Right atrium auricular region (tissue), 2 donors: ENCODE measurements at places on chromosomes 3 and 15.

GRCh38 chr3:29559741-29560465 lies 279.0 kb downstream of the RBMS3 start:
- H3K27me3 ChIP-seq: no peaks in the 10 kb centered on the region
- H3K4me1 ChIP-seq: no peaks in the 10 kb centered on the region
- H3K36me3 ChIP-seq: no peaks in the 10 kb centered on the region
- H3K27ac ChIP-seq: no peak overlapping the region
- H3K4me3 ChIP-seq: no peak overlapping the region
- DNase-seq: no peak

- DNase-seq: peak; percentile 66
- peaks cover 12% of the 10 kb centered on the region for H3K4me1 ChIP-seq
- no peaks in the 10 kb centered on the region for H3K36me3 ChIP-seq
- peak overlapping the region; percentile 55 for H3K4me3 ChIP-seq
Observed at GRCh38 chr15:41585127-41586047, 26.4 kb downstream of the TYRO3 start.

DNA sequence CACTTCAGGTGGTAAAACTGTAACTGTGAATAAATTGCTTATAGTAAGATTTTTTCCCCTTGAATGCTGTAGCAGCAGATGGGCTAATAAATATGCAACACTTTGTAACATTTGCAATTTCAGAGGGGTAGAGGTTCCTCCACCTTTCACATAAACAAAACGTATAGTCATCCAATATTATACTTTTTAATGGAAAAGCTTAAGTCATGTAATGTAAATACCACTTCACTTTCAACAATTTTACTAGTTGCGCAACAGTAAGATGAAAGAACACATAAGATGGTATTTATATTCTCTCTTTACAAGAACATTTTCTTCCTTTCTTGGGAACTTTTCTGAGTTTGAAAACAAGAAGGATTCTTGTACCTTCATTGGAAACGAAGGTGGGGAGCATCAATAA lies 56.6 kb upstream of the FAM3D start:
- DNase-seq: no peak
- no peaks in the 10 kb centered on the region for H3K36me3 ChIP-seq
- H3K27ac ChIP-seq: no peak overlapping the region
- H3K4me3 ChIP-seq: no peak overlapping the region

DNA sequence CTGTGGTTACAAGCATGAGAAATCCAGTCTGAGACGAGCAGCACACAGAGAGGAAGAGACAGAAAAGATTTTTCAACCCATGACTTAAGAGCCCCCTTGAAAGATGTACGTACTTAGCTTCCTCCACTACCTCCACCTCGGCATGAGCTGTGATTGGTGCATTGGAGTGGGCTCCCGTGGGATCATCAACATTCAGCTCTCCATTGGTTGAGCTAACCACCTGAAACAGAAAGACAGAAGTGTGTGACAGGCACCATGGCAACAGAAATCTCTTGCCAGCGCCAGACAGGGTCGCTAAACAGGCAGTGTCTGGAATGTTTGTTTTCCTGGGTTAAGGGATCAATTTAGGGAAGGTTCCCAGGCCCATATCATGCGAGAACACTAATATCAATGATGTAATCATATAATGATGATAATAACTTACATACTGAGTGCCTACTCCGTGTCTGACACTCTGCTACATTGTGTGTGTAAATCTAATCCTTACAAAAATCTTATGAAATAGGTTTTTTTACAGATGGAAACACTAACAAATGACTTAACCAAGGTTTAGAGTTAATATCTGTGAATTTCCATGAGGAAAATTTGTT lies 17.5 kb upstream of the PPIB start:
- no peak for DNase-seq
- H3K27ac ChIP-seq: no peak overlapping the region
- no peak overlapping the region for H3K4me3 ChIP-seq
- H3K27me3 ChIP-seq: no peaks in the 10 kb centered on the region

- no peaks in the 10 kb centered on the region for H3K36me3 ChIP-seq
- no peaks in the 10 kb centered on the region for H3K4me1 ChIP-seq
- H3K27ac ChIP-seq: no peak overlapping the region
- no peak for DNase-seq
- H3K4me3 ChIP-seq: no peak overlapping the region
Observed at GRCh38 chr3:50890688-50891344, 216.1 kb downstream of the DOCK3 start.
